Kasumi-1 (cell line): ENCODE measurements at places on chromosomes 16 and 17.

GRCh38 chr16:15988268-15989013, 39.0 kb downstream of the ABCC1 start:
- peak; percentile 3 for DNase-seq

- DNase-seq, result no peak
Measured at GRCh38 chr16:75203667-75204409, 3.1 kb downstream of the CTRB2 start.

- no peak for DNase-seq
Measured at GRCh38 chr17:44307387-44308186, 814 bp upstream of the RUNDC3A start.

GRCh38 chr17:40303009-40303657, 5.8 kb upstream of the RARA start:
- DNase-seq, result peak; percentile 87

DNA sequence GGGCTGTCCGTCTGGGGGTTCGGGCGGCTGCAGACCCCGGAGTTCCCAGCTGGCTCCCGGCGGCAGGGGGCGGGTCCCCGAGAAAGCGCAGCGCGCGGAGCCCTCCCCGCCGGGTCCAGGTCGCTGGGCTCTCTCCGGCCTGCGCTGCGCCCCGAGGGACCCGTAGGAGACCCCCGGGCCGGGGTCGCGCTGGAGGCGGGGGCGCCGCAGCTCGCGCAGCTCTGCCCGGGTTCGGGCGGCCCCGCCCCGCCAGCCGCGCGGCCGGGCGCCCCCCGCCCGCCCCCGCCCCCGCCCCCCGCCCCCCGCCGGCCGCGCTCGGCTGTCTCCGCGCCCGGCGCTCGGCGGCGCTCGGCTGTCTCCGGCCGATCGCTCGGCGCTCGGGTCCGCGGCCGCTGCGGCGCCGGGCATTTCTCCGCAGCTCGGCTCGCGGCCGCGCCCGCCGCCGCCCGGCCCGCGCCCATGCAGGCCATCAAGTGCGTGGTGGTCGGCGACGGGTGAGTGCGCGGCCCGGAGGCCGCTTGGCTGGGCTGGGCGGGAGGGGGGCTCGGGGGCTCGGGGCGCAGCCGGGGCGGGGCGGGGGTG, at the start of gene RAC3:
TSS of gene RAC3 (plus strand) at position 376 of the 582 bp plus-strand sequence. CDS start at position 460, 84 bp downstream.
- DNase-seq, result peak; percentile 39

DNA sequence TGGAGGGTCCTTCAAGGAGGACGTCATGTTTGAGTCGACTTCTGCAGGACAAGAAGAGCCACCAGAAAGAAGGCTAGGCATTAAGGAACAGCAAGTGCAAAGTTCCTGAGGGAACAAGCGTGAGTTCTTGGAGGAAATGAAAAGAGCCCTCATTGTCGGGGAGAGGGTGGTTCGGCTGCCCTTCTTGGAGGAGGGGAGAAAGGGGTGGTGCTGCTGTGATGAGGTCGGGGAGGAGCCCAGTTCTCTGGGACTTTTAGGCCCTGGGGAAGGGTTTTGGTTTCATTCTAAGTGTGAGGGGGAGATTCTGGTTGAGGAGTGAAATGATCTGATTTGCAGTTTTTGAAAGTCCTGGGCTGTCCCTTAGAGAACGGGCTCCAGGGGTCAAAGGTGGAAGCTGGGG, 4.1 kb downstream of the BICDL2 start:
- no peak for DNase-seq

- DNase-seq, result no peak
Measured at GRCh38 chr16:2528161-2529060, 2.8 kb downstream of the CEMP1 start.

- DNase-seq, result no peak
Measured at GRCh38 chr17:82113941-82114340, 15.9 kb upstream of the FASN start.

DNA sequence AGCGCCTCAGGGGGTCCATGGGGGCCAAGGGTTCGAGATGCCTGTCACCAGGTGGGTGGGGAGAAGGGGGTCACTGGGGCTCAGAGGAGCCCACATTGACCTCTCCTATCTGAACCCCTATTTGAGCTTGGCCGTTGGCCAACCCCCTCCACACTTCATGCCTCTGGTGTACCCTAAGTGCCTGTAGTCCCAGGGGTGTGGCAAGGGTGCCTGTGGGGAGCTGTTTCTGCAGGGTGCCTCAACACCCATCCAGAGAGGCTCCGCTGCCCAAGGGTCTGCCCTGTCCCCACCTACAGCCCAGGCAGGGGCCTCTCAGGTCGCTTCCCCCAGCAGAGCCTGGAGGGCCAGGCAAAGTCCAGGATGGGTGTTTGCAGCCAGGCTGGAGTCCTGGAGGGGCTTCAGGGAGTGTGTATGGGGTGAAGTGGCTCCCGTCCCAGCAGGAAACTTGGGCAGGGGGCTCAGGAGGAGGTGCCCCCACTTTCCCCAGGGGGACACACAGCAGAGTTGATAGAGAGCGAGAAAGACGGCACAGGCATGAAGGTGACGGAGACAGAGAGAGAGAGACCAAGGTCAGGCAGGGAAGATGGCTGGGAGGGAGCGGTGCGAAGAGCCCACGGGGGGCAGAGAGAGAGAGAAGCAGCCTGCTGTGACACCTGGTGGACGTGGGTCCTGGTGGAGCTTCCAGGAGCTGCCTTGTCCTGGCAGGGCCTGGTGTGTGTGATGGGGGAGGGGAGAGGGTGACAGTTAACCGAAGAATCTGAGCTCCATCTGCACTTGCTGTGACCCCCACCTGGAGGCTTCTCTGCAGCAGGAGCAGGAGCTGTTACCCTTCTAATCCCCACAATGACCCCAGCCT, at the start of gene SEPTIN12:
TSS of gene SEPTIN12 (minus strand) at position 719 of the 856 bp plus-strand sequence. CDS start at position 19, 700 bp downstream.
- DNase-seq, result no peak

DNA sequence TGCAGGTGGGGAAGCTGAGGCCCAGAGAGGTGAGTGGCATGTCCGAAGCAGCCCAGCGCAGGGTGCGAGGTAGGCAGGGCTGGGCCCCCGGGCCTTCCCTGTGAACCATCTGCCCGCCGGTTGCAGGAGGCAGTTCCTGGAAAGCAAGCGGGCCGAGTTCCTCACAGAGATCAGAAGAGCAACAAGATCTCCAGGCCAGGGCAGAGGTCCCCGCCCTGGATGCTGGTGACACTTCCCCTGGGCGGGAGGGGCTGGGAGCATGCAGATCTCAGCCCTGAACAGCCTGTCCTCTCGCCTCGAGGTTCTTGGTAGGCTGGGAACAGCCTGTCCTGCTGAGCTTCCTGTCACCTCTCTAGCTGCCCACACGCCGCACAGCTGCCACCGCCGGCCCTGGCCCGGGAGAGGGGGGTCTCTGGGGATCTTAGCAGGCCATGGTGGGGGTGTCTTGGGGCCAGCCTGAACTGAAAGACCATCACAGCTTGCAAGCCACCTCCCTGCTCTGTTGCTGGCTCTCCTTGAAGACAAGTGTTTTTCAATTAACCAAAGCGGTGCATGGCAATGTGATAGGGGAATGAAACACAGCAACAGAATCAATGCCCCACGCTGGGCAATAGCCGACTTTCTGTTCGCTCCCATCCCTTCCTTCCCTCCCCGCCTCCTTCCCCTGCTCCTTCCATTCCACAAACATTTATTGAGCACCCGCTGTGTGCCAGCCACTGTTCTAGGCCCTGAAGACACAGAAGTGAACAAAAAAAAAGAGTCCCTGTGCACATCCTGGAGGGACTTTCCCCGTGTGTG, 31.7 kb downstream of the SOCS1 start:
- peak; percentile 70 for DNase-seq

- no peak for DNase-seq
Measured at GRCh38 chr16:72913551-72913950, 134.4 kb downstream of the ZFHX3 start.

- no peak for DNase-seq
Measured at GRCh38 chr17:81656835-81657234, 493 bp upstream of the PDE6G start.

GRCh38 chr16:3508736-3509135, 7.9 kb downstream of the CLUAP1 start:
- DNase-seq, result no peak

- DNase-seq, result no peak
Measured at GRCh38 chr17:10380631-10381408, 8.0 kb upstream of the MYH13 start.

DNA sequence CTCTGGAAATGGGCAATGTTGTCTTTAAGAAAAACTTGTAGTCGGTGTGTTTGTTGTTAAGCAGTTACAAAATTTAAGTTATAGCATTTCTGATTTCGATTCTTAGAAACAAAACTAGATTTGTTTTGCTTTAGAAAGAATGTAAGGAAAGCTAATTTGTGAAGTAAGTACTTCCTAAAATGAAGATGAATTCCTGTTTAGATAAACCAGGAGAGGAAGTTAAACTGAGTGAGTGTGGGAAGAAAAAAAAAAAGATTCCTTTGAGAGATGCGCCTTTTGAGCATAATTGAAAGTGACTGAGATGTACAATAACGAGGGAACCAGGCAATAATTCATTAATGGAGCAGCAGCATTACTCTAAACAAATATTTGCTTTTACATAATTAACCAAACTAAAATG, 52.4 kb upstream of the ALOX12 start:
- no peak for DNase-seq

DNA sequence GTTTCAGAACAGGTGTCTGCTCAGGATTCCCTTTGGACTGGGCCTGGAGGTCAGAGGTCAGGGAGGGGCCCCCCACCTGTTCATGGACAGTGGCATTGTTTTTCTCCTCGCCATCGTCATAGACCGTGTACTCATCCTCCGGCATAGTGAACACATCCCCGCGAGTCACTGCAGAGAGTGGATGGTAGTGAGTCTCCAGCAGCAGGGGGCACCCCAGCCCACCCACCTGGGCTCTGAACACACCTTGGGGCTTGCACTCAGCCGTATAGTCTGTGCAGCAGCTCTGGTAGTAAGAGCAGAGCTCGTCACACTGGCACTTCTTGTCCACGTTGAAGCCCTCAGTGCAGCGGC, 448 bp downstream of the VTN start:
- DNase-seq, result no peak

DNA sequence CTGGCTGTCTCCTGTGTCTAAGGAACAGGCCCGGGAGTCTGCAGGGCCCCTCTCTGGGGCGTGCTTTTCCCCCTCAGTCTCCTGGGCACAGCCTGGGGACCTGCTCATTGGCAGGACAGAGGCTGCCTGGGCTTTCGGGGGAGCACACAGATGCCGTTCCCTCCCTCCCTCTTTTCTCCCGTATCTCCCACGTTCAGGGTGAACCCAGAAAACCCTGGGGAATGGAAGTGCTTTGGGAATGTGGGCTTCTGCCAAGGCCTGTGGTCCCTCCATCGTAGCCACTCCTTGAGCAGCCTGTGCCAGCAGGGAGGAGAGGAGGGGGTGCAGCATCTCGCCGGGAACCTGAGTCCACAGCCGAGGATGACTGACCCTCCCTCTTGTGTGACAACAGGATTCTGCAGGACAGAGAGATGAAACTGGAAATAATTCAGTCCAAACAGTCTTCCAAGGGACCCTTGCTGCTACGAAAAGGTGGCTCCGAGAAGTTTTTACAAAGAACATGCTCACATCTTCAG, 52.0 kb downstream of the RNF213 start:
- no peak for DNase-seq

GRCh38 chr17:75689441-75689873, 22.3 kb downstream of the SAP30BP start:
- peak; percentile 49 for DNase-seq

- no peak for DNase-seq
Measured at GRCh38 chr17:35726953-35727460, 4.4 kb upstream of the RASL10B start.

DNA sequence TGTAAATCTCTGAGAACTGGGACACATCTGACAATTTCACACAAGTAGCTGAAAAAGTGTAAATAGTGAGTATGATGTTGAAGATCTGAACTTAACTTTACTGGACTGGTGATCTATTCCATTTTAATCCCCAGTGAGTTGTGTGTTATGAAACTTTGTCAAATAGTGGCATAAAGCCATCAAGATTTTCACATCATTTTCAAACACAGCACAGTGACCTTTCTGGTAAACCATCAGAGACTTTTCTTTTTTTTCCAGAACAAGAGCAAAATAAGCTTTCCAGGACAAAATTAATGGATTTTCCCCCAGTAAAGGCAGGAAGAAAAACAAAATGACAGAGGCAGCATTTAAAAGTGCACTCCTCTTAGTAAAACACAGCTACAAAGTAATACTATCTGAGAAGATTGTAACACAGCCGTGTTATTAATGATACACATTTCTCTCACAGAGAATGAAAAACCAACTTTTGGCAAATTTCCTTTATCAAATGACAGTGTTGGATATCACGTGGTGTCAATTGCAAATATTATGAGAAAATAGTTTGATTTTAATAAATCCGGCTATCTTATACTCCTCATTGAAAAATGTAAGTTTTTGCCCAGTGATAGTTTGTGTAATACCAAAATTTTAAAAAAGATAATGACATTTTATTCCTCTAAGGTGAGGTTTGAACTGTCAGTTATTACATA, 16.8 kb upstream of the COL1A1 start:
- no peak for DNase-seq

GRCh38 chr17:27433521-27433920, 22.7 kb upstream of the KSR1 start:
- no peak for DNase-seq

GRCh38 chr17:12180644-12181261, 160.1 kb downstream of the MAP2K4 start:
- DNase-seq, result peak; percentile 32

GRCh38 chr16:15770512-15770911, 86.3 kb downstream of the MYH11 start:
- DNase-seq, result no peak

GRCh38 chr16:10339777-10340732, 45.8 kb upstream of the ATF7IP2 start:
- DNase-seq, result peak; percentile 37

GRCh38 chr17:80982426-80982974, 9.1 kb upstream of the CHMP6 start:
- no peak for DNase-seq

- peak; percentile 69 for DNase-seq
Measured at GRCh38 chr16:53545433-53545832, 42.4 kb upstream of the AKTIP start.

- DNase-seq, result no peak
Measured at GRCh38 chr17:50206604-50207293, 5.3 kb upstream of the COL1A1 start.

DNA sequence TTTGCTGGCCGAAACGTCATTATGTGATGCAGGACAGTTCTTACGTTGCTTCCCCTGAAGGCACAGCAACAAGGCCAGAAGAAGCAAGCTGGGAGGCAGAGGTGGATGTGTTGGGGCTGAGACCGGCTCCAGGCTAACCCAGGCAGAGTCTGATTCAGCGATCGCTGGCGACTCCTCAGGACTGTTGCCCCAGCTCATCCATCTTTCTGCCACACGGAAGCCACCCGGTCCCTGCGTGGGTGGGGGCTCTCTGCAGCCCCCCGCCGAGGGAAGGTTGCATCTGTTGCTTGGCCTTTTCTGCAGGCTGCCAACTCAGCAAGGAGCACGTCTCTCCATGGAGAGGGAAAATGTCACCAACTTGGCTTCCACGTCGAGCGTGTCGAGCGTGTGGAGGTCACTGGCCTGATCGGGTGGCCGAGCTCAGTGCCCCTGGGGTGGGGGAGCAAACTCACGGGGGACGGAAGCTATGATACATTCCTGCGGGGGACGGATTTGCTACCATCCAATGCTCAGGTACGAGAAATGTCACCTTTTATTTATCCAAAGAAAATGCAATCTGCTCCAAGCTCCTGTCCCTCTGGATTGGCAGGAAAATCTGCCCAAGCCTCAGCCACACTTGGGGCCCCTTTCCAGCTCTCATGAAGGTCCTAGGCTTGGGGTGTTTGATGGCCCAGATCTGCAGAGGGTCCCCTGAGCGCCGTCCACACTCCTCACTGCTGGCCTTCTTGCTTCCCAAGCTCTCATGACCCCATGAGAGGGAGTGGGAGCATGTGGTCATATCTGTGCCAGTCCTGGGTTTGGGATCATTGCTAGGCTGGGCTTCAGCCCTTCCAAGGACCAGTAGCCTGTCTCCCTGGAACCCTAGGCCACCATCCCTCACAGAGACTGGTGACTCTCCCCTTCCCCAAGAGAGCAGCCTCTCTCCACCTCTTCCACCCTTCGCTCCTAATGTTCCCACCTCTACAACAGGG, 69.4 kb downstream of the RPH3AL start:
- DNase-seq, result no peak
